T follicular helper cell (primary cell): ENCODE measurements at places on chromosomes 13 and 19.

- DNase-seq: no peak
Observed at GRCh38 chr13:26133286-26133685, 81.5 kb upstream of the SHISA2 start.

GRCh38 chr13:104831831-104832230 is 1703.6 kb downstream of the EFNB2 start:
- DNase-seq: no peak

- DNase-seq: no peak
Observed at GRCh38 chr19:18063463-18063862, 23.3 kb downstream of the IL12RB1 start.

DNA sequence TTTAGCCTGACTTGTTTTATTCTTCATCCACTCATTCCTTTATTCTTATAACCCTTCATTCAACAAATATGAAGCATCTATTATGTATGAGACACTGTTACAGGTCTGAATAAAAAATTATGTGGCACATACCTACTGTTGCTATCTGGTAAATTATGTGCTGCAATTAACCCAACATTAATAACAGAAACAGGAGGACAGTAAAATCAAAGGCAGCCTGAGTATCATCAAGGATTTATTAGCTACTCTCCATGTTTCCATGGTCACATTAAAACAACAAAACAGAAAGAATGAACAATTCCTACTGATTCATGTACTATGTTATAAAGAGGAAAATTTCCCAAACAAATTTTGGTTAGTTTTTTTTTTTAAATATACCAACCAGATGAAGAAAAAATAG is 43.9 kb downstream of the RAP2A start:
- no peak for DNase-seq

GRCh38 chr13:27487776-27488175 is 37.4 kb upstream of the MTIF3 start:
- DNase-seq: no peak

DNA sequence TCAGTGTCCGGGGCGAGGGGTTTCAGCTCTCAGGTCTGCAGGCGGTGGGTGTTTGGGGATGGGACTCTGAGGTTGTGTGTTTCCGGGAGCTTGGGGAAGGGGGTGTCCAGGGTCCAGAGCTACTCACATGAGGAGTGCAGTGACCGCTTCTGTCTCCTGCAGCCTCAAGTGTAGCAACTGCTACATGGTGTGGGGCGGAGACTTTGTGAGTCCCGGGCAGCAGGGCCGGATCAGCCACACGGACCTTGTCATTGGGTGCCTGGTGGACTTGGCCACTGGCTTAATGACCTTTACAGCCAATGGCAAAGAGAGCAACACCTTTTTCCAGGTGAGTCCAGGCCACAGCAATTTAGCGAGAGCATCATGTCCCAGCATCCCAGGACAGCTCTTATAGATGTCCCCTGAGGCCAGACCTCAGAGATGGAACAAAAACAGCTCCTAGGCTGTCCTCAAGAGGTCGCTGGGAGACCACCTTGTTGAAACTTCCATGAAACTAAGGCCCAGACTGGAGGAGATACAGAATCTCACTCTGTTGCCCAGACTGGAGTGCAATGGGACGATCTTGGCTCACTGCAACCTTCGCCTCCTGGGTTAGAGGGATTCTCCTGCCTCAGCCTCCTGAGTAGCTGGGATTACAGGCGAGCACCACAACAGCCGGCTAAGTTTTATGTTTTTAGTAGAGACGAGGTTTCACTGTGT is 44.9 kb downstream of the RYR1 start:
- DNase-seq: no peak
